Renal cortex interstitium (tissue), 15 donors: ENCODE measurements at places on chromosomes 2 and 18. TPM values are rescaled to one million over a fixed set of nuclear protein-coding genes. Genes with fewer than 3 reads are reported as not detected.

Gene ITGB6
- polyA plus RNA-seq: 10.7 TPM

Gene SERPINB8
- polyA plus RNA-seq: 4.0 TPM

Gene GLB1L
- 24.4 TPM for polyA plus RNA-seq

Gene CAPN10
- 20.2 TPM for polyA plus RNA-seq

Gene TXNDC9
- 47.6 TPM for polyA plus RNA-seq

Gene GPR17
- 1.4 TPM for polyA plus RNA-seq

Gene PPP1R7
- polyA plus RNA-seq: 84.2 TPM

Gene FLACC1
- 5.5 TPM for polyA plus RNA-seq
